Stimulated activated CD8-positive, alpha-beta memory T cell treated with anti-CD3 and anti-CD28 coated beads, Interleukin-4, amount 100 ng/mL, for 4 hours (primary cell): ENCODE measurements at places on chromosomes 5 and 9.

DNA sequence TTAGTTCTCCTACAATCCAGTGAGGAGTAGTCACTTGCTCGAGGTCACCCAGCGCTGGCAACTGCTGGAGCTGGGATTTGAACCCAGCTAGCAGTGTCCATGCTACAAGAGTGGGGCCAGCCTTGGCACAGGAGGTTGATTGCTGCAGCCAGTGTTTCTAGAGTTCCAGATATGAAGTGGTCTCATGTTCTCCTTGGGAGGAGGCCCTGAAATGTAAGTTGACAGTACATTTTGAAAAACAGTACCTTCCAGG lies 802 bp downstream of the CCDC107 start:
- DNase-seq: no peak

DNA sequence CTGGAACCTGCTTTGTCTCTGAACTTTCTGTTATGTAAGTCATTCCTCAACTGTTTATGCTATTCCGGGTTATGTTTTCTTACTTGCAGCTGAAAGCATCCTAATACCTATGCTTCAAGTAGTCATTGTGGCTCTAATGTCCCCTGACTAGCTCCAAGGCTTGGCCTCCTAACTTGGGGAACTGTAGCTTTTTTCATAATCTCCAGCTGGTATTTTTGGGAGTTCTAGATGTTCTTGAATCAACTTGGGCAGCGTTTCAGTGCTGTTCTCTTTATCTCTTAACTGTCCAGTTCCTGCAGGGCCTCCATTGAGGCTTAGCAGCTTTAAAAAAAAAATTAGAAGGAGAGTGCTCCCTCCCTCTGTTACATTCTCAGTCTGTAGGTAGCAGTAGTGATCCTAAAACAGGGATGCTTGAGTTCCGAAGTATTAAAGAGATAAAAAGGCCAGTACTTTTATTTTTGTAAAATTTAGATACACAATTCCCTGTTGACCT lies 100.0 kb upstream of the ACTBL2 start:
- no peak for DNase-seq

- DNase-seq: no peak
These were observed 107.8 kb upstream of the NR4A3 start for GRCh38 chr9:99713838-99714306.

DNA sequence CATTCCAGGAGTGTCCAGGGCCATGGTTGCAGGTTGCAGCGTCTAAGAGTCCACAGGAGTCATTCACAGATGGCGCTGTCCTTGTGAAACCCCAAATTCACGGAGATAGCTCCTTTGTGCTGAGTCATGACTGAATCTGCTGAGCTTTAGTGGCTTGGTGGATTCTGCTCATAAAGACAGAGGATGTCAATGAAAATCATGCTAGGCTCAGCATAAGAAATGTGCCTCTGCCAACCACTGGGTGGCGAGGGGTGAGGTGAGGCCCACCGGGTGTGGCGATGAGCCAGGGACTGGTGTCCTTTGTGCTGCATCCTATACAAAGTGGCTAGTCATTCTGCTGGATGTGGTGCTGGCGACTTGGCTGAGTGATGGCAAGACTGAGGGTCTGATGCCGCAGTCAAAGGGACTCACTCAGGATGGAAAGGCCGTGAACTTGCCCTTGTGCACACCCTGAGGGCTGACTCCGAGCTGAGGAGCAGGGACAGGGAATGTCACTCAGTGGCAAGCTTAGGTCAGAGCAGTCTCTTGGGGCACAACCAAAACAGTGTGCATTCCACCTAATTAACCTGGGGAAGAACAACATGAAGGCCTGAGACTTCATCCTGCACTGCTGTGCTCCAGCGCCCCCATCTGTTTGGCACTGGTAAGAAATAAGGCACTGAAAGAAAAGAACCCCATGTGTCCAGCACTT lies 71.5 kb downstream of the DAP start:
- no peak for DNase-seq

- DNase-seq: no peak
These were observed 455.0 kb upstream of the CLINT1 start for GRCh38 chr5:158313733-158314464.

- DNase-seq: no peak
These were observed 175.6 kb upstream of the NREP start for GRCh38 chr5:111932628-111933027.

- no peak for DNase-seq
These were observed 39.0 kb downstream of the PRKACG start for GRCh38 chr9:68974901-68975300.

GRCh38 chr5:173229966-173230689 lies 4.9 kb downstream of the NKX2-5 start:
- DNase-seq: no peak

DNA sequence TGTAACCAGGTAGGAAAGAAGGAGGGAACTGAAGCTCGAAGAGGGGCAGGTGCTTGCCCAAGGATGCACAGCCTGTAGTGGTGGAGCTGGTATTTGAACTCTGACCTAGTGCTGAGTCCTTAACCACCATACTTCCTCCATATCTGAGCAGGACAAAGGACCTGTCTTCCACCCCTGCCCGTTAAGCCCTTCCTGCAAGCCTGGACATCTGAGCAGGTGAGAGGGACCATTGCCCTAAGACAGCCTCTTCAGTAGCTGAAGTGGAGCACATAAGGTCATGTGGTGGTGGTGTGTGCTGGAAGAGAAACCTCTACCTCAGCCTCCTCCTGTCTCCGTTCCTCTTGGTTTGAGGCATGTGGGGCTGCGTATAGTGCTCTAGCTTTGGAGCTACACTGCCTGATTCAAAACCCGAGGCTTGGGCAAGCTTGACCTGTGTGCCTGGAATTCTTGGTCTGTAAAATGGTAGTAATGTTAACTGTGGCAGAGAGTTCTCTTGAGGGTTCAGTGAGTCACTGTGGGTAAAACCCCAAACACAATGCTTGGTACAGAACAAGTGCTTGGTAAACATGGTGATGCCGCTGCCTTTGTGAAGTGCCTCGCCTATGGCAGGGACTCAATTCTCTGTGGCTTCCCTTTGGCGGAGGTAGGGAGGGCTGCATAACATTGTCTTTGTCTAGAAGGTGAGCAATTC lies 7.4 kb downstream of the GALNT10 start:
- no peak for DNase-seq

GRCh38 chr9:10259668-10260067 lies 353.1 kb downstream of the PTPRD start:
- DNase-seq: no peak

DNA sequence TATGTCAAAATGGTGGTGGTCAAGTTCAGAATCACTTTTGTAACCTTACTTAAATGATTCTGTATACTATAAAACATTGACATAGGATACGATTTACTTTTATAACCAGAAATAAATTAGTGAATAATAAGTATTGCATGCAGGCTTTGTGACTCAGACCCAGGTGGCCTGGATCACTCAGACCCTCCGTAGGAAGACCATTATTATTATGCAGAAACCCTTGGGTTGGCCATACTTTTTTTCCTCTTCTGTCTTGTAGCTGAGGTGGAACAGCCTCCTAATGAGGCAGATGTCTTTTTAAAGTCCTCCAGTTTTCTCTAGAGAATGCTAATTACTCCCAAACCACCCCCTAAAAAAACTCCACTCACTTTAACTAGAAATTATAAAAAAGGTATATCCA lies 121.9 kb downstream of the LPAR1 start:
- DNase-seq: no peak

GRCh38 chr5:145536133-145536532 lies 299.0 kb downstream of the PRELID2 start:
- no peak for DNase-seq

DNA sequence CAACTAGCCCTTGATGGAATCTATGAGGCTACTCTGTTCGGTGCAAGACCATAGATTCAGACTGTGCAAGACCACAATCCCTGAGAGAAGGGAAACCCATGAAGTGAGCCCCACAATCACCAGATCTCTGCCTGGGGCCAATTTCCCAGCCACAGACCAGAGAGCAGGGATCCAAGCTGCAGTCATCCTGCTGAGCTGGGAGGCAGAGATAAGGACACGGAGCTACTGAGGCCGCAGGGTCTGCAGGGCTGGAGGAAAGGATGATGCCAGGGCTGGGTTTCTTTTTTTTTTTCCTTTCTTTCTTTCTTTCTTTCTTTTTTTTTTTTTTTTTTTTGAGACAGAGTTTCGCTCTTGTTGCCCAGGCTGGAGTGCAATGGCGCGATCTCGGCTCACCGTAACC lies 47.7 kb upstream of the FUBP3 start:
- no peak for DNase-seq

DNA sequence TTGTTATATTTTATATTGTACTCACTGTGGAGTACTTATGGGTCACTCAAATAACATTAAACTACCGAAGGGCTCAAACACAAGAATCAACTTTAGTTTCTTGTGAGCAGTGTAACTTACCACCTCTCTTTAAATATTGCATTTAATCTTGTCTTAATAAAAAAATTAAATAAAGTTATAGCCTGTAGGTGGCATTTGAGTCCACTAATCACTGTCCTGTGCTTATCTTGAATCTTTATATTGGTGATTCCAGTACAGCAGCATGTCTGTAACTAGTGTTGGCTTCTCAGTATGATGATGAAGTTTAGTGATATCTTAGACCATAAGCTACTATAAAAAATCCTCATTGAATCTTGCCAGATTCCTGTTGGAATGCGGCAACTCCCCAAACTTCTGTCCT lies 313.8 kb downstream of the FAM170A start:
- DNase-seq: no peak

- peak; percentile 99 for DNase-seq
These were observed at the start of gene PPP2CA for GRCh38 chr5:134225780-134226440. Gene PPP2CA, minus strand, starts transcription at chr5:134226073. Its CDS starts 212 bp downstream, at chr5:134225861.

- DNase-seq: no peak
These were observed 343.2 kb downstream of the ZNF608 start for GRCh38 chr5:124403281-124403680.

DNA sequence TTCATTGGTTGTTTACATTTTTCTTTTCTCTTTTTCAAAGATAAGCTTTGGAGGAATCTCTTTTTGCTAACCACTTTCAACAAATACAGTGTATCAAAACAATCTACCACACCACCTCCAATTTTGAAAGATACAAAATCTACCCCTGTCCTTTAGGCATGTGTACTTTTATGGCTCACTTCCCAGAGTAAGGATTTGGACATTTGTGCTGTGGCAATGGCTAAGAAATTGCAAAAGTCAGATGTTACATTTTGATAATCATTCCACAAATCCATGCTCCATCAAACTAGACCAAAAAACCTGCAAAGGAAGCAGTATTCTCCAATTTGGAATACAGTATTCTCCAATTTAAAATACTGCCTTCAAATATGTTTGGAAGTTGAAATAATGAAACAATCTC lies 204.9 kb downstream of the MCTP1 start:
- DNase-seq: no peak

DNA sequence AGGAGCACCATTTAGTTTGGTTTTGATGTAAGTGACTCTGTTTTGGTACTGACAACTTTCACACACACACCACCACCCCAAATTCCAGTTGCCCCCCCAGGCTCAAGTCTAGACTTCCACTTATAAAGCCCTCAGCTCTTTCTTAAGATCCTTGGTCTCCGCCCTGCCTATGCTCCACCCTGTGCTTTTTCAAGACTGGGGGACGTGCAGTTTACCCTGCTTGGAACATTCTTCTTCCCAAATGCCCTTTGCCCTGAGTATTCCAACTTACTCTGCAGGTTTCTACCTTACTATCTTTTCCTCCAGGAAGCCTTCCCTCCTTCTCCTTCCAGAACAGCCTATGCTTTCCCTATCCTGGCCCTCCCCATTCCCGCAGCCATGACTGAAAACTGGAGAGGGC lies 1.5 kb upstream of the TRIM14 start:
- DNase-seq: no peak

DNA sequence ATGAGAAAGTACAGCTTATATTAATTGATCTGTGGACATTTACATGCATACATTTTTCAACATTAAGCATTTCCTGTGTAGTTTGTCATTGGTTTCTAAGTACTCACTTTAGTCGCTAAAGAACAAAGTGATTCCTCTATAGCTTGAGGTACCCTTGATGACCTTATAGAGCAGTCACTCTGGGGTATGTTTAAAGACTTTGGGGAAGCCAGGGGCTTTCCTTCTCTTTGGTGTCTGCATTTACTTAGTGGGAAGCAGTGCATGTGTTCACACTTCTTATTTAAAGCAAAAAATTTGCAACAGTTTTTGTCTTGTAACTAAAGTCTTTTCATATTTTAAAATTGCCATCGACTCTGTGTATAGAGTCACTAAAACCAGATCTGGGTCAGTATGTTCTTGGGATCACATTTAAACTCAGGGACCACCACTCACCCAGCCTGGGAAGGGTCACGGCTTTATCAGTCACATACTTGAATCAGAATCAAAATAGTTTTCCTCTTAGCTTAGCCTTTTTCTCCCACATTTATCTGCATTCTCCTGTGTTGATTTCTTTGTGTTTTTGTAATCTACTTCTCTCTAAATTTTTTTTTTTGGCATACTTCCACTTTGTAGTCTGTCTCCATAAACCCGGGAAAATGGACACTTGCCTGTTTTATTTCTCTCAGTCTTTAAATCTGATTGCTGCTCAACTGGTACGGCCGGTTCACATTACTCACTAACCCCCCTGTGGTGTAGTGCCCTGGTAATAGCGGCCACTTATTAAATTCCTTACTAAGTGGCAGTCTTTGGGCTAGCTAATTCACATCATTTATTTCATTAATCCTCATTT lies 143.9 kb upstream of the FBN2 start:
- no peak for DNase-seq

GRCh38 chr5:122943050-122943698 lies 93.4 kb downstream of the PPIC start:
- no peak for DNase-seq

DNA sequence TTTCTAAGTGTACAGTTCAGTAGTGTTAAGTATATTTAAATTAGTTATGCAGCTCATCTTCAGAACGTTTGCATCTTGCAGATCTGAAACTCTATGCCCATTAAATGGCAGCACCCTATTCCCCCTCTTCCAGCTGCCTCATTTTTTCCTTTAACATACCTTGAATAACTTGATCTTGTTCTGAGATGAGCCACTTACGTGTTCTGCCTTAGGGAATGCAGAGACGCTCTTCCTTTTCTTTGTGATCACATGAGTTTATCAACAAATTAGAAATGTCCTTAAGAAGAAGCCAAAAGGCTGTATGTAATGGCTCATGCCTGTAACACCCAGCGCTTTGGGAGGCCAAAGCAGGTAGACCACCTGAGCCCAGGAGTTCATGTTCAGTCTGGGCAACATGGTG lies 57.6 kb downstream of the SLC46A2 start:
- DNase-seq: no peak

DNA sequence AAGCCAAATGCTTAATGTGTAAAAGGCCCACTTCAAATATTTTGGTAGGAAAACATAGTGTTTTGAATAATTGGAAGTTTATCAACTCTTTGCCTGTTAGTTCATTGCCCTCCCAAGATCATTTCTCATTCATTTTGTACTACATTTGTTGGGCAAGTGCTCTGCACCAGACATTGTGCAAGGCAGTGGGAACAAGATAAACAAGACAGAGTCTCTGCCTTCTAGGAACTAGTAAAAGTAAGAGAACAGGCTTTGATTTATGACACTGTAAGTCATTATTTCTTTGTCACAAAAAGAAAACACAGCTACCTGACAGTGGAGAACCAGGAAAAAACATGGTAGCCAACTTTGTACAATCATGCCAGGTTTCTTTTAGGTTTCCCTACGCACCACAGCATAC lies 63.7 kb upstream of the PAM start:
- DNase-seq: no peak
